ENCODE measurements at places on chromosomes 7 and 10.

- no peak for DNase-seq
These were observed 201.9 kb downstream of the MYOF start for GRCh38 chr10:93280121-93280698.

- DNase-seq, result no peak
These were observed 99.0 kb downstream of the UBE2H start for GRCh38 chr7:129853661-129854268.

DNA sequence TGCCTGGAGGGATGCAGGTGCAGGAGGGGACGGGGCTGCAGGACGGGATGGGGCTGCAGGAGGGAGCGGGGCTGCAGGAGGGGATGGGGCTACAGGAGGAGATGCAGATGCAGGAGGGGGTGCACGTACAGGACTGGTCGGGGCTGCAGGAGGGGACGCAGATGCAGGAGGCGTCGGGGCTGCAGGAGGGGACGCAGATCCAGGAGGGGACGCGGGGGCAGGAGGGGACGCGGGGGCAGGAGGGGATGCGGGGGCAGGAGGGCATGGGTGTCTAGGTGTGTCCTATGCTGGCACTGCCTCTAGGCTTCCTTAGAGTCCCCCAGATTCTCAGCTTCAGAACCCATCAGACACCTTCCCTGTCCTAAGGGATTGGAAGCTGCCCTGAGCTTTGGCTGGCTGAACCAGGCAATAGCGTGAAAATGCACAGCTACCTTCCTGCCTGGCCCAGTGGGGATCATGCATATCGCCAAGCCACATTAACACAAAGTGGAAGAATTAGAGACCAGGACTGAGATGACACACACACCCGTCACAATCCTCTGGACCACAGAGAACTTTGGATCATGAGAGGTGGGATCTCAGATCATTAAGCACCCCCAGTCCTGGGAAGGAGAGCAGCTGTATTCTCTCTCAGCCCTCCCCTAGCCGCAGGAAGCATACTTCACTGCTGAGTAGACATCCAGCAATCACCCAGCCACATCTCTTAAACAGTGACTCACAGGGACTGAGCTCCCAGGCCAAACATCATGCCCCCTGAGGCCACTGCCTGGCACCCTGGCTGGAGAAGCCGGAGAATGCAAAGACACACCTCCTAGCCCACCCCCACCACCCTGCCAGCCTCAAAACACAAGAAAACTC lies 67.3 kb downstream of the VWA2 start:
- no peak for DNase-seq

DNA sequence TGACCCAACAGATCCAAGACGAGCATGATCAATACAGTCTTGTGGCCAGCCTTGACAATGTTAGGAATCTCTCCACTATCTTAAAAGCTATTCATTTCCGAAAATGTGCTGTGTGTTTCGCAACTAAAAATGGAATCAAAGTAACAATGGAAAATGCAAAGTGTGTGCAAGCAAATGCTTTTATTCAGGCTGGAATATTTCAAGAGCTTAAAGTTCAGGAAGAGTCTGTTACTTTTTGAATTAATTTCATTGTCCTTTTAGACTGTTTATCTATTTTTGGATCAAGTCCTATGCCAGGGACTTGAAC lies 24.3 kb upstream of the TIAL1 start:
- no peak for DNase-seq

DNA sequence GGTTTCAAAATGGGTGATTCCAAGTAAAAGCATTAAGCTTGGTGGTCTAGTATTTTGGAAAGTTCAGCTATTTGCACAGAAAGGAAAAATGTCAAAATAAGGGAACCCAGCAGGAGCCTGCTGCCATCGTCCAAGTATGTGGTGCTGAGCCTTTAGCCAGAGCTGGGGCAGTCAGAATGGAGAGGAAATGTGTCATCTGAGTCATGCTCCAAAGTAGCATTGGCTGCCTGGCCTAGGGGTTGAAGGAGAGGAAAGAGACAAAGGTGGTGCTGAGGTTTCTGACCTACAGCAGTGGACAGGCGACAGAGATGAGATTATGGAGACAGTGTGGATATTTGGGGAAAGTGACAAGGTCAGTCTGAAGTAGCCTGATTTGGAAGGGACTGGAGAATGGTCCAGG lies 103.9 kb downstream of the PLCE1 start:
- DNase-seq, result no peak

- DNase-seq, result no peak
These were observed 1.7 kb downstream of the ADAP1 start for GRCh38 chr7:952548-953441.

DNA sequence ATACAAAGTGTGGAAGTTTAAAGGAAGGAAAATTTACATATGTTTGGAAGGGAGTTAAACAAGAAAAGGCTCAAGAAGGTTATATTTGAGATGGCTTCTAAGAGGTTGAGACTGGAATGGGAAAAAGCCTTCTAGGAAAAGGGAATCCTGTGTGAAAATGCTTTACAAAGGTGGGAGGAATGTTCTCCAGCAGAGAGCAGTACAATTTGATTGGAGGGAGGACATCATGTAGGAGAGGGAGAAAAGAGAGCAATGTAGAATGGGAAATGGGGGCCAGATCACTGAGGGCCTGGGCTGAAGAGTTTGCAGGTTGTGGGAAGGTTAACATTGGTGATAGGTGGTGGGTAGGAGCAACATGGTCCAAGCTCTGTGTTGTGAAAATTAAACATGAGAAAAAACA lies 366.9 kb downstream of the XPNPEP1 start:
- no peak for DNase-seq

DNA sequence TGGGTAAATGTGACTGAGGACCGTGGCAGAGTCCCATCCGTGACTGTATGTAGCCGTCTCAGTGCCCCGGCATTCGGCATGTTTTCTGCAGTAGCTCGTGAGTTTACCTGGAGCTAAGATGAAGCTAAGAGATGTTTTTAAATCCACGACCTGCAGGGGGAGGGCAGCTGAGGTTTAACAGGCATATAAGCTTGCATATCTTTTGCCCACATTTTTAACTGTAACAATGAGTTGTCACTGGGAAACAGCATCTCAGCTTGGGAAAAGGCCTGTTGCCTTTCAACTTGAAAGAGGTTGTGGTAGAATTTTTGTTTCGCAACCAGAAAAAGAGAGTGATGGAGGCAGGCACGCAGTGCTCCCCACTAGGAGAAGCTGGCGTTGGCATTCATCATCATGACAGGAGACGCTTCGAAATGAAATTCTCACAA lies 77.7 kb downstream of the CELF2 start:
- DNase-seq, result no peak

- no peak for DNase-seq
These were observed 12.2 kb upstream of the LFNG start for GRCh38 chr7:2507208-2507916.

- DNase-seq, result no peak
These were observed 527.3 kb upstream of the GHITM start for GRCh38 chr10:83612050-83612449.

GRCh38 chr10:71729161-71729636 lies 9.6 kb upstream of the C10orf105 start:
- no peak for DNase-seq

- no peak for DNase-seq
These were observed 9.4 kb upstream of the KNDC1 start for GRCh38 chr10:133150656-133151055.

DNA sequence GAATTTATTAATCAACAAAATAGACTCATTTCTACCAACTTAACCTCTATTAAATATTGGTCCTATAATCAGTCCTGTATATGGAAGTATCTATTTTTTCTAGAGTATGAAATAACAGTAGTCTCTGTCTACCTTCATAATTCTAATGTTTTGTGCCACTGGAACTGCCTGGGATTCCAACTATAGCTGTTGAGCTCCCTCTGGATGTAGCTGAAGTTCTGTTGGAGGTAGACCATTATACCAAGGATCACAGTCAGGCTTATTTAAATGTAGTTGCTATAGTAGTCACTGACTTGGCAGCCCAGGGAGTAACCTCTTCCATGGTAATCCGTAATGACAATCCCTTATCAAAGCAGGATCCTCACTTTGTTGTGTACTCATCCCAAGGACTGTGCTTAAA lies 48.5 kb upstream of the PHYHIPL start:
- no peak for DNase-seq

DNA sequence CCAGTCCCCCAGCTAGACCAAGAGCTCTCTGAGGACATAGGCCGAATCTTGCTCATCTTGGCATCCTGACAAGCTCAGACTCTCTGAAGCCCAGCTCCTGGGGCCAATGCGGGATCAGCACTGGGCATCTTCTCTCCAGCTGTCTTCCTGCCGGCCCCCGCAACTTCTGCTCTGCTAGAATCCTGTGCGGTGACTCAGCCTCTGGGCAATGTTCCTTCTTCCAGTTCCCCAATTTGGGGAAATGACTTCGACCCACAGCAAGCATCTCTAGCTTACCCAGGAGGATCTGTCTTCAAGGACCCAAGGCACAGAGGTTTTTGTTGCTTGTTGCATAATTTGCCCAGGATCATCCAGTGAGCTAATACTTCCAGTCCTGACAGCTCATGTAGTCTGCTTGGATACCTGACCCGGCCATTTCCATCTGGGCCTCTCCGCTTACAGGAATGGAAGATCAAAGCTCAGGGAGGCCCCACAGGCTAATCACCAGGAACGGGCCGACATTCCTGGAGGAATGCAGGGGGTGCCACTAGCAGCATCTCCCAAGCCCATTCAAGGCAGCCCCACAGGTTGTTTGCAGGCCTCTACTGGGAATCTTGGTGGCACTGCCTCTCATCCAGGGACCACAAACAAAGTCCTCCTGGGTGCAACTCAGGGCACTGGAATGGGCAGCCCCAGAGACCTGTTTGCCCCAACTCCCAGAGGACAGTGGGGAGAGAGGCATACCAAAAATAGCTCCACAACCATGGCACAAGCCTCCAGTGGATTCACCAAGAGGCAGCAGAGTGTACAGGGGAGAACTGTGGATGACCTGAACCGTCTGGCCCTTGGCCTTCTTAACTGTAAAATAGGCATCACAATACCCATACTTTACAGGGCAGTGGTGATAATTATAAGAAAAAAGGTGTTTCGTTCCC lies 151.9 kb downstream of the NEURL1 start:
- peak; percentile 67 for DNase-seq

DNA sequence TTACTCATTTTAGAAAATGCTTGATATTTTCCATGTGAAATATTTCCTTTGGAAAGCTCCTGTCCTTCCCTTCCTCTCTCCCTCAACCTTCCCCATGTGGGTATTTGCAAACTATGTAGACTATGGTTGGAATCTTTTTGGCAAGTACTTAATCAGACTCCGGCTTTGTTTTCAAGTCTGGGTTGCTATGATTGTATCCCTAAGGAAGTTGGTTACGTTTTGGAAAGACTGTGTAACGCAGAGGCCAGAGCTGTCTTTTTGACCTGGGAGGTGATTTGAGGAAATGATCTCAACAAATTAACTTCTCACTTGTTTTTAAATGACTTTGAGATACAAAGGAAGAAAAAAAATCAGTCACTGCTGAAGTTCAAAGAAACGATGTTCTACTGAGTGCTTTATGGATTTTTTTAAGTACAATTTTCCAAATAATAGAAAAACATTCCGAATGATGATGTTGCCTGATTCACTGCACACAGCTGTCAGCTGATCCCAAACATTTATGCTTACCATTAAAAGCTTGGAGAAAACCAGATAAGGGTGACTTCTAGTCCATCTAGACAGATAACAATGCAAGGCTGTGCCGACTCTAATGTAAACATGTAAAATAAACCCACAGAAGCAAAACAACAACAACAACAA lies 145.5 kb upstream of the CELF2 start:
- DNase-seq, result peak; percentile 47

DNA sequence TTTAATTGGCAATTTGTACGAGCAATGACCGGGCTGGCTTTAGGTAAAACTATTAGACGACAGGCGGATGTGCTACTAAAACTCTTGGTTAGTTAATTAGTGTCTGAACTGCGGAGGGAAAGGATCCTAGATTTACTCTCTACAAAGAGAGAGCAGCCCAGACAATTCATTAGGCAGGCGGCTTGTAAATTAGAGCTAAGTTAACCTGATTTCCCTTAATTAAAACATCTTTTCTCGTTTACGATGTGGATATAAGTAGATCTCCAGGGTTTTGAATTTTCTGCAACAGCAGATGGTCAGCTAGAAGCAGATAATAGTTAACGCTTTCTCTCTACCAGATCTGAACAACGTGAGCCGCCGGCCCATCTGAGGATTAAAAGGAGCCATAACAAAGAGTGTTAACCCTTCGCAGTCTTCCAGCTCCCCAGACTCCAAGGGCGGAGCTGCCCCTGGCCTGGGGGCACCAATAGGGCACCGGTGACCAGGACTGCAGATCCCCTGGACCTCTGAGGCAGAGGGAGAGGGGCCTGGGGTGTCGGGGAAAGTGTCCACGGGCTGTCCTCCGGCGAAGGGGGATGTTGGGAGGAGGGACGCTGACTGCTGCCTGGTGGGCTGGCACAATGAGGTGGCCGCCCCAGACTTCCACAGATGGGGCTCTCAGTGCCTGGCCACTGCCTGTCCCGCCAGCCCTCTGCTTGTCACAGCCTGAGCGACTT lies 6.3 kb upstream of the UNCX start:
- no peak for DNase-seq

DNA sequence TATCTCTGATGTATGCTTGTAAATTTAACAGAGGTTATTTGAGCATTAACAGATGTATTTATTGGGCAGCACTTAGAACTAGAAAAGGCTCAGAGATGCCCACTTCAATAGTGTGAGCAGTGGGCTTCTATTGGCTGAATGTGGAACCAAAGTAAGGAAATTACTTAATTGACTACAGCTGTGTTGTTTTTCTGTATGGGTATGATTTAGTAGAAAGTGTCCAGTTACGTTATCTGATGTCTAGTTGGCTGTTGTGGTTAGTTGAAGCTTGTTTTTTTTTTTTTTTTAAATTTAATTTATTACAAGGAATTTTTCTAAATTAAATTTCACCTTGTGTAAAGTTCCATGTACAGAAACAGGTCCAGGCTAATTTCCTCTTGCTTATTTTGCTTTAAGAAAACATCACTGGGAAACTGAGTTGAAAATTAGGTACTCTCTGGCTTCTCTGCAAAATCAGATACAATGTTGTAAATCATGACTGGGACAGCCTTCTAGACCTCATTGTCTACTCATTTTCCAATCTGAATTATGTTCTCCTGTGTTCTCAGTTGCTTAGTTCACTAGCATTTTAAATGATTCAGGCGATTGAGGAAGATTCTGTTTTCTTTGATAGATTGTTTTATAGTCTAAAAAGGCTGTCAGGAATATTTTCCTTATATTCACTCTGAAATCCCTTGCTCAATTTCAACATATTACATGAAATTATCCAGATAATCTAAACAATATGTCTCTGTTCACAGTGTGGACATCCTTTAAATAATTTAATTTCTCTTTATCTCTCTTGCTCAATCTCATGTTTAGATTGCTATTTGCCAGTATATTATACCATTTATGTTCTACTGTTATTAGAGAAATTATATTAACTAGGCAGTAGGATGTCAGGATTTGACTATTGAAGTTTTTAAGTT lies 53.0 kb downstream of the PHF14 start:
- no peak for DNase-seq

GRCh38 chr7:151087245-151088018 lies 1.2 kb downstream of the AGAP3 start:
- peak; percentile 61 for DNase-seq

GRCh38 chr10:22619101-22619500 lies 95.3 kb downstream of the PIP4K2A start:
- DNase-seq, result no peak

All from right hindlimb (tissue), 1 donor.